Suppressor macrophage treated with lipopolysaccharide for 4 hours (primary cell): ENCODE measurements at places on chromosomes 2 and 18.

GRCh38 chr2:46363535-46364170 is 66.4 kb downstream of the EPAS1 start:
- peak; percentile 82 for DNase-seq

DNA sequence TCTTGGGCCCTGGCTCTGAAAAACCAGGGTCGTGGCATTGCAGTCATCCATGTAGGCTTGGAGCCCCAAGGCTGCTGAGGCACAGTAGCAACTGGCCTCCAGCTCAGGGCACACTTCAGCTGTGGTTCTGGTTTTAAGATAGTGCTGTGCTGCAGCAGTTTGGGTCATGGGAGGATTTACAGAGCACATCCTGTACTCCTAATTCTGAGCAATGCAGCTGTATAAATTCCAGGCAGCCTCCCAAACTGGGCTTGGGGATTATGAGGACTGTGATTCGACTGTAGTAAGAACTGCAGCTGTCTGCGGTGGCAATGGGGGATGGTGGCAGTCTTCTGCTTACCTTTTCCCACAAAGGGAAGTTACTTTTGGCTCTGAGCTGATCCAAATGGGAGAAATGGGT is 536.3 kb upstream of the GCFC2 start:
- DNase-seq: no peak

DNA sequence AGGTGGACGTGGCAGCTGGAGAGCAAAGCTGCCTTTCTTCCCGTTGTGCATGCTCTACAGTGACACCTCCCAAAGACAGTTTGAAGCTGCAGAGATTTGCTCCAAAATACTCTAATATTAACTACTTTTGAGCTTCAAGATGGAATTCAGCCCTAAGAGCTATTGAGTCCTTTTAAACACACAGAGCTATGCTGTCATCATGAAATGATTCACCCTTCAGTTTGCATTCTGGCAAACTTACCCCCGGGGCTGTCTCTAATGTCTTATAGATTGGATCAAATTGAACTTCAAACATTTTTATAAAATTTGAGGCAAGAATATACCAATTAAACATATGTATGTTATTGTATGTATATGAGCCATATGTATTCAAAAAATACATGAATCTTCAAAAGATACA is 110.7 kb upstream of the EFEMP1 start:
- DNase-seq: no peak

DNA sequence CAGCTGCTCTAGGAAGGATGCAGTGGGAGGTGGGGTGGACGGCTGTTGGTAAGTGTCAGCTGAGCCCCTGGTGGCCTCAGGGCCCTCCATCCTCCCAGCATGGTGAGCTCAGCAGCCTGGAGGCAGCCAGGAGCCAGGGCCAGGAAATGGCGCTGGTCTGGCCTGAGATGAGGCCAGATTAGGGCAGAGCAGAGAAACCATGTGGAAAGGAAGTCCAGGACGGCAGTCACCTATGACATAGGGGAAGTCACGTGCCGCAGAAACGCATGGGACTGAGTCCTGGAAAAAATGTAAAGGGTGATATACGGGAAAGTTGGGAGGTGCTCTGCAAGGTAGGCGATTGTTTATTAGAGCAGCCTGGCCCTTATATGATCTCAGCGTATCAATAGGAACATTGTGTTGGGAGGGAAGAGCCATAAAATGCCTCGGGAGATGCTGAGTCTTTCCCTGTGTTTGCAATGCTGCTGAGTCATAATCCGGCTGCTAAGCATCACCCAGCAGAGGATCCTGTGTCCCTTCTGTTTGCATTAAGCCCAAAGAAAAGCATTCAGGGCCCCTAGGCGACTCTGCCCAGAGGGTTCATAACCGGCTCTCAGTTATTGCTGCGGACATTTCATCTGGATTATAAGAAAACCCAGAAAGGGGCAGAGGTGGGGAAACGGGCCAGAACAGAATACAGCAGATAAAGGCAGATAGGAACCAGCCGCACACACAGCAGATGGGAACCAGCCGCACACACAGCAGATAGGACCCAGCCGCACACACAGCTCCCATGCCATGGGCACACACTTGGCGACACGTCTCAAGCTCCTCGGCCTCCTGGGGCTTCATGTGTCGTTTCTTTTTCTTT is 30.3 kb upstream of the B3GNT7 start:
- DNase-seq: peak; percentile 36

GRCh38 chr2:467892-468647 is 180.2 kb upstream of the ALKAL2 start:
- no peak for DNase-seq

DNA sequence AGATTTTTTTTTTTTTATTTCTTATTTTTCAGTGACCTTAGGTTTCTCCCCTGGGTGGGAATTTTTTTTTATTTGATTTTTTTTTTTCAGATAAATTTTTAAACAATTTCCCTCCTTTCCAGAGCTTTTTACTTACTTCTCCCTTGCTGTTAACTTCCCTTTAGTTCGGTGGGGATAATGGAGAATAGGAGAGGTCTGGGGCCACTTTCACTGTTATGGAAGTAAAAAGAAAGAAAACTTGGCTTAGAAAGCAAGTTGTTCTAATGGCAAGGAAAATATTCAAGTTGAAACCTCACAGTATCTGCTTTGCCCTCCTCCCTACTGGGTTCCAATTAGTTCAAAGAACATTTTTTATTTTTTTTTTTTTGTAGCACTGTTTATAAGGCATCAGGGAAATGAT is 537.1 kb upstream of the NXPH2 start:
- no peak for DNase-seq

DNA sequence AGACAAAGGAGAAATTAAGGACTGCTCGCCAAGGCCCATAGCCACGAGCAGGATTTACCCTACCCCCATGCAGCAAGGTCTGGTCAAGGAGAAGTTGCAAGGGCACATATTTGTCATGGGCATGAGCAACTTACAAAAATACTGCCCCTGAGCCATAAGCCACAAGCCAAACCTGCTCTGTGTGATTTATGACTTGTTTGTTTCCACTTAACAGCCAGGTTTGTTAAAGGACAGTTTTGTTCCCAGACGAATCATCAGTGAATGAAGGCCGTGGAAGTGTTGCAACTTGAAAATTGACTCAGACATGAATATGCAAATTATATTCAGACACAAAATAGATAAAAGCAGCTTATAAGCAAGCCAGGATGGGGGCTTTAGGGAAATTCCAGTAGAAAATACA is 31.3 kb upstream of the EVA1A start:
- no peak for DNase-seq

DNA sequence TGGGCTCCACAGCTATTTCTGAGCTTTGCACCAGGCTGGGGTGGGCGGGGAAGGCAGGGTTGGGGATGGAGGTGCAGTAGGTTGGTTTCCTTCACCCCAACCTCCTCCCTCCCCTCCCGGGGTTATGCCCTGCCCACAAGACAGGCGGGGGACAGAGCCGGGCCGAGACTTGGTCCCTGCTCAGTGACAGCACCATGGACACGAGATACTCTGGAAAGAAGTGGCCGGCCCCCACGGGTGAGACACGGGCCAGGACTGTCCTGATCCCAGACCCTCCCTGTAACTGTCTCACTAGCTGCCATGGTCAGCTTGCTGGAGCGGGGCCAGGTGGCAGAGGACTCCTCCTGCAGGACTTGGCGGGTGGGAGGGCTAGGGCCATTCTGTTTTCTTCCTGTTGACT is 59.7 kb downstream of the DYSF start:
- DNase-seq: no peak

GRCh38 chr2:194151231-194151630 is 1505.8 kb upstream of the SLC39A10 start:
- DNase-seq: no peak

- no peak for DNase-seq
Measured at GRCh38 chr2:75090770-75091515, 108.4 kb downstream of the TACR1 start.

- DNase-seq: no peak
Measured at GRCh38 chr2:28547906-28548600, 52.2 kb downstream of the PLB1 start.

- no peak for DNase-seq
Measured at GRCh38 chr18:32583431-32583830, 112.7 kb upstream of the GAREM1 start.

GRCh38 chr2:119996148-119996547 is 16.7 kb upstream of the EPB41L5 start:
- DNase-seq: no peak

DNA sequence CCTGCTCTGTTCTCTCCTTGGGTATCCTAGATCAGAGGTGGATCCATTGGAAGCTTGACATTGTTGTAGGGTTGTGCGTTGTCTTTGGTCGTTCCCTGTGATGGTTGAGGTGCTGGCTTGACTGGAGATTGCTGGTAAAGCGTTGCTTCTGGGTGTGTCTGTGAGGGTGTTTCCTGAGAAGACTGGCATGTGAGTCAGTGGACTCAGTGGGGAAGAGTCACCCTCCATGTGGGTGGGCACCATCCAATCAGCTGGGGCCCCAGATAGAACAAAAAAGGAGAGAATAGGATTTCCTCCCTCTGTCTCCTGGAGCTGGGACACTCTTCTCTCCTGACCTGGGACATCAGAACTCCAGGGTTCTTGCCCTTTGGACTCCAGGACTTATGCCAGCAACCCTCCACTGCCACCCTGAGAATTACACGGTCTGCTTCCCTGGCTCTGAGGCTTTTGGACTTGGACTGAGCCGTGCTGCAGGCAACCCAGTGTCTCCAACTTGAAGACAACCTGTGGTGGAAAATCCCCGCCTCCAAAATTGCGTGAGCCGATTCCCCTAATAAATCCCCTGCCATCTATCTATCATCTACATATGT is 14.8 kb upstream of the REEP1 start:
- no peak for DNase-seq

GRCh38 chr2:234345921-234346320 is 151.0 kb downstream of the ARL4C start:
- DNase-seq: no peak

DNA sequence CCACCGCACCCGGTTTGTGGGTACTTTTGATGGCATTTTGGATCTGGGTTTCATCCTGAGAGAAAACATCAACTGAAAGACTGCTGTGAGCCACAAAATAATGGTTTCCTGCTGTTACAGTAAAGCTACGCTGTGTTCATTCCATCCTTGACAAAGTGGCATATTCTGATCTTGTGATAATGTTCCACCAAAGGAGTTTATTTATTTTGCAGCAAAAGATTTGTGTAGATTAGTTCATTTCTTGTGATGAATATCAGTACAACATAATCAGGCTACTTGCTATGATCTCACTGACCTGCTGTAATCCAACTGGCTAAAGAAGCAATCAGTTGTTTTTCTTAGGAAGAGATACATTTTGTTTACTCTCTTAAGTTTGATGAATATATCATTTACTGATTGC is 45.0 kb downstream of the EEF1B2 start:
- DNase-seq: no peak

DNA sequence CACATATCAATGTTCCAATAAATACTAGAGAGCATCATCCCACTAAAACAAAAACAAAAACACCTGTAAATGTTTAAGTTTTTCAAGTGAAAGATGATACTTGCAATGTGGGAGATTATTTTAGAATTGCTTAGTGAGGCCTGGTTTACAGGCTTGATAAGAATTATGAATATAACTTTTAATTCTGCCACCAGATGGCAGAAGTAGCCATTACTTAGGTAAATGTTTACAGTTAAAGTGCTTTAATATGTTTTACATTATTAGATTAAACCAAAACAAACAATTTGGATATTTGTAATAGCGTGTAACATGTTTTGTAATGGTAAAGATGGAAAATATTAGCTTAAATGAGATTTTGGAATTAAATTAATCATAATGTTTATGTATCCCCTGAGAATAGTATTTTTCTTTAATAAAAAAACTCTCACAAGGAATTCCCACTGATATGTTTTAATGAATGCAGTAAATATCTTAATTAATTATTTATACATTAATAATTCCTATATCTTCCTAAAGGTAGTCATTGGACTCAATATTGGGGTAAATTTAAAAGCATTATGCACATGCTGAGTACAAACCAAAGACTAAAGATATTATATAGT is 522.0 kb downstream of the SPAG16 start:
- peak; percentile 5 for DNase-seq

DNA sequence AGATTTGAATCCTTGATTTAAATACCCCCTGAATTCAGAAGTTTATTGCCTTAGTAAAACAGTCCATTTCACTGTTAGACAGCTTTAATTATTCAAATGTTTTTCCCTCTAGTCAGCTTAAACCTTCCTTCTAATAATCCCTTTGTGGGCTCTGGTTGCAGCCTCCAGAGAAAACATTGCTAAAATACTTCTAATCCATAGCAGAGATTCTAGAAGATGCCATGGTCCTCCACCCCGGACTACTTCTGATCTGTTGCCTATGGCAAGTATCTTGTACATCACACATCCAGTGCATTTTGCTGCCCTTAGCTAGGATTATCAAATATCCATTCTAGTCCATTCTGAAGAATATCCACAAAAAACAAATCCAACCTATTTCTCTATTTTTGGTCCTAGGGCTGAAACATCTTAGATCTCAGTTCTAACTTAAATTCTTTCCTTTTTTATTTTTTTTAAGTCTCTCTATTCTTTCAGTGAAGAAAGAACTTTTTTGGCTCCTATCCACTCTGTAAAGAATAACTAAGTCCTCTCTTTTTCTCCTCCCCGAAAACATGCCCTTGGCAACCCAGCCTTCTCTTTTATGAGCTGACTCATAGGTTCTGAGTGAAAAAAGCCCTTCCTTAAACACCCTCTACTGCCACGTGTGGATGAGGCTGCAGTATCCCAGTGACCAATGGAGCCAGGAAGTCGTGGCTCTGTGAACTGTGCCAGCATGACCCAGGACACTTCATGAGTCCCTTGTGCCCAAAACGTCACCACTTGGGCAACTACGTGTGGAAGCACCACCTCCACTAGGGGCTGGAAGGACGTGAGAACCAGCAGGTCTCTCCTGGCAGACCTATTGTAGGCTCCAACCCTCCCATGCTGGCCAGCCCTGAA is 349.8 kb downstream of the TNS1 start:
- peak; percentile 94 for DNase-seq

DNA sequence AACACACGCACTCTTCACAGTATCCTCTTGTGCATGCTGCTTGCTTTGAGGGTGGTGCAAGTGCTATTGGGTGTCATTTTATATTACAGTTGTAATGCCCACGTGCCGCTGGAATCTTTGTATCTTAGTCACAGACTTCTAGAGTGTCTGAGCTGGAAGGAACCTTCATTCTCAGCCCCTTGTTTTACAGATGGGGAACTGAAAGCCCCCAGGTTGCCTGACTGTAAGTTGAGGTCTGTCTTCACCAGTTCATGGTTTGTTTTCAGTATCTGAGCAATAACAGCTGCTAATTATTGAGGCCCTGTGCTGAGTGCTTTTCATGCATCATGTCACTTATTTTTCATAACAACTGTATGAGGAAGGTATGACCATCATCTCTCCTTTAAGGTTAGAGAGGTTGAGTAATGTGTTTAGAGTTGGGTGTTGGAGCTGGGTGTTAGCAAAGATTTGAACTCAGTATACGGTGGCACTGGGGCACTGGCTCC is 77.0 kb downstream of the PRKCE start:
- DNase-seq: peak; percentile 62

DNA sequence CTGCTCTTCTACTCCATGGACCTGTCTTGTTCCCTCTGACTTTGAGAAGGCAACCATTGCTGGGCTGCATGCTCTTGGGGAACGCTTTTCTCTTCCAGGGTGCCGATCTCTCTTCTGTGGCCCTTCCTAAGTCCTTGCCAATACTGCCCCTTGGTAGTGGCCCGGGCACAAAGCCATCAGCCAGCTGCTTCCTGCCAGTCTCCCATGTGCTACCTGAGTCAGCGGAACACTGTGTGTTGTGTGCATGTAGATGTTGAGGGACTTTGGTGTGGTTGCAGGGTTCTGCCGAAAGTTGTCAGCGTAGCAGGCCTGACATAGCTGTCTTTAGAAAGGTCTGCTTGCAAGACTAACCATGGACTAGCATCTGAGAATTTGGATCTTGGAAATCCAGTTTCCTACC is 35.4 kb downstream of the MGAT5 start:
- DNase-seq: no peak
